SHP77 (cell line): ENCODE measurements at places on chromosomes 6 and 20.

- DNase-seq = no peak
These were observed 175.2 kb upstream of the CITED2 start for GRCh38 chr6:139549561-139550070.

- no peak for DNase-seq
These were observed 78.0 kb upstream of the AFDN start for GRCh38 chr6:167748458-167749379.

GRCh38 chr6:111481836-111482187 lies 1.2 kb downstream of the REV3L start:
- no peak for DNase-seq

DNA sequence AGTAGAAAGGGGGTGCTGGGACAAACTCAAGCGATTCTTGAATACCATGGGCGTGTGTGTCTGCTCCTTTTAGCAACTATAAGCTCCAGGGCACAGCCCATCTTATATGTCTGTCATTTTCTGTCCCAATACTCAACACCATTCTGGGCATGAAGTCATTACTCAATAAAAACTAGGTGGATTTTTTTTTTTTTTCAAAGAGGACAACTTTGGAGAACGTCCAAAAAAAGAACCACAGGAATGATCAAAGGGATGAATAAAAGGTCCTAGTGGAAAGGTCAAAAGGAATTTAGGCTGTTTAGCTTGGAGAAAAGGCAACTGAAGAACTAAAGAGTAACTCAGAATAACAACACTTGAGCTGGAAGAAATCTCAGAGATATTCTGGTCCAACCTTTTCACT lies 24.4 kb downstream of the UQCC1 start:
- no peak for DNase-seq

DNA sequence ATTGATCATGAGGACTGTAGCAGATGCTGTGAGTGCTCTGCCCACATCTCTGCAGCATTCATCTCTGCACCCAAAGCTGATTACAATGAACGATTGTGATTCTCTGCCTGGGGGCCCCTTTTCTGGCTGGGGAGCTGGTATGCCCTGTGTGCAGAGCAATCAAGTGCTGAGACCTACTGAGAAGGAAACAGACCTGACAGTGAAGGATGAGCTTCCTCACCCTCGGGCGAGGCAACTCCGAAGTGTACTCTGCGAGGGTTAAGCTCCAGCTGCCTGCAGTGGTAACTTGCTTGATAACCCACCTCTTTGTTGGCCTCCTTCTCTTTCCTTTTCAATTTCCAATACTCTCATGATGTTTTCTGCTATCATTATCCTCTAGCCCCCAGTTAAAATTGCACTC lies 289.7 kb upstream of the RNF24 start:
- no peak for DNase-seq

DNA sequence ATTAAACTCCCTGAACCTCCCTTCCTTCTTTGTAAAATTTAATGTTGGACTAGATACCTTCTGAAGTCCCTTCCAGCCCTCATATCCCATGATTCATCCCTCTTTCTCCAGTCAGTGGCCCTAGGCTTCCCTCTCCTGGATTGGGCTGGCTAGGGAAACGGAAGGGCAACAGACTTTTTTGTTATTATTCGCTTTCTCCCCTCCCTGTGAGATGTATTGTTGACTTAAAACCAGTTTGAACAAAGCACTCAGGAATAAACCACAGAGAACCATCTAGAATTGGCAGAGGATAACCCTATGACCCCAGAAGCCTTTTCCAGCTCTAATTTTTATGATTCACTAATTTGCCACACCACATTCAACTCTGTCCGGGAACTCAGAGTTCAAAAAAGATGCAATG lies 239.7 kb upstream of the SUPT3H start:
- DNase-seq = no peak

DNA sequence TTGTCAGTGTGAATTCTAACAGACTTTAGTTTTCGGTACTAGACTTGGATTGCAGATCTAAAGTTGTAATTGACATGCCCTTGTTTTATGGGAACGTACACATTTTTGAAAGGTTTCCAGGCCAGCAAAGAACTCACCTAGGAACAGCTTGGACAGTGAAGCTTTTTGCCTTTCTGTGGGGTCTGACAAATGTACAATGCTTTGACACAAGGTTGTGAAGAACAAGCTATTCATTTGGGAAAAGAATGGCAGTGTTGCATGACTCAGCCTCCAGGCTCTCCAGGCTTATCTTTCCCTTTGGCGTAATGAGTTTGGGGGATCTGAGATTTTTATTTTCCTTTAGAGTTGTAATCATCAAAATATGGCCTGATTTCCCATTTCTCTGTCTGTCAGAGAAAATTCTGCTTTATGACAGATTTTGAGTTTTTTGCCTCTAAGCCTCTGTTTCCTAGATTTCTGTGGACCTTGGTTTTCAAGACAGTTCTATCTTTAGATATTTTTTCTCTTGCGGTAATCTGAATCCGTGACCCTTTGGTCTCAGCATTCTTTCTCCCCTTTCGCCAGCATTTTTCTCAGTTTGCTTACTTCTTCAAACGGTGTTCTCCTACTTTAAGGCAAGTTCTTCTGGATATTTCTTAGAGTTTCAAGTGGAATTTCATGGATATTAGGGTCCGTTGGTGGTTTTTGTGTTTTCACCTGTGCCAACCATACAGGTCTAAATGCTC lies 221.0 kb downstream of the ADGB start:
- DNase-seq = no peak
